ENCODE measurements at places on chromosomes 6 and 20.

- DNase-seq, result no peak
Observed at GRCh38 chr6:34028691-34029360, 117.1 kb downstream of the GRM4 start.

- DNase-seq, result no peak
Observed at GRCh38 chr6:38413102-38413800, 226.5 kb downstream of the BTBD9 start.

DNA sequence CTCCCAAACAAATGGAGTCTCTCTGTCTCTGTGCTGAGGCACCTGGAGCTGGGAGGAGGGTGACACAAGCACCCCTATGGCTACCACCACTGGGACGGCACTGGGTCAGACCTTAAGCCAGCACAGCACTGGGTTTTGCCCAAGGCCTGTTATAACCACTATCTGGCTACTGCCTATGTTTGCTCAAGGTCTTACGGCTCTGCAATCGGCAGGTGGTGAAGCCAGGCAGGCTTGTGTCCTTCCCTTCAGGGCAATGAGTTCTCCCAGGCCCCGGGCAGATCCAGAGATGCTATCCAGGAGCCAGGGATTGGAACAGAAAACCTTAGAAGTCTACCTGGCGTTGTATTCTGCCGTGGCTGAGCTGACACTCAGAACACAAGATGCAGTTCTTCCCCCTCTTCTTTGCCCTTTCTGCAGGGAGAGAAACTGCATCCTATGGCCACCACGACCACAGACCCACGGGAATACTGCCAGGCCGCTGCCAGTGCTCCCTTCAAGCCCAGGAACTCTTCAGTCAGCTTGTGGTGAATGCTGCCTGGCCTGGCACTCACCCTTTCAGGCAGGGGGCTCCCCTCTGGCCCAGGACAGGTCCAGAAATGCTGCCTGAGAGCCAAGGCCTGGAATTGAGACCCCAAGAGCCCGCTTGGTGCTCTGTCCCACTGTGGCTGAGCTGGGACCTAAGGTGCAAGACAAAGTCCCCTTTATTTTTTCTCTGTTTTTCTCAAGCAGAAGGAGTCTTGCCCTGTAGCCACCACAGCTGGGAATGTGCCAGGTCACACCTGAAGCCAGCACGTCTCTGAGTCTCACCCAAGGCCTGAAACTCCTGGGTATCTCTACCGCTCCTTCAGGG, 67.0 kb upstream of the FRMD1 start:
- DNase-seq, result no peak

DNA sequence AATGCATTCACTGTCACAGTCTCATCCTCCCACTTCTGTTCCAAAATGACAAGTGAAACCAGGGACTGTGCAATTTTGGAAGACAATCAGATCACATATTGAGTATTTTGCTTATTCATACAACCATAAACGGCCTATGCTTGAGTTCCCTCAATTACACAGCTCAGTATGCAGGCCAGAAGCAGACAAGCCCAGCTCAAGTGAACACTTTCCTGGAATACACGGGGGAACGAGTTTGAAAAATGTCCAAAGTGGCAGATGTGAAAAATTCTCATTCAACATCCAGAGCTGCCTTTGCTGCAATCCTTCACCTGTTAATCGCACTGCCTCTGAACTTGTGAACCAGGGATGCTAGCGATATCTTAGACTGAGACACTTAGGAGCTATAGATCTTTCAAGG, 190.2 kb downstream of the COL9A1 start:
- DNase-seq, result no peak

- no peak for DNase-seq
Observed at GRCh38 chr6:70142034-70142433, 160.8 kb downstream of the COL9A1 start.

DNA sequence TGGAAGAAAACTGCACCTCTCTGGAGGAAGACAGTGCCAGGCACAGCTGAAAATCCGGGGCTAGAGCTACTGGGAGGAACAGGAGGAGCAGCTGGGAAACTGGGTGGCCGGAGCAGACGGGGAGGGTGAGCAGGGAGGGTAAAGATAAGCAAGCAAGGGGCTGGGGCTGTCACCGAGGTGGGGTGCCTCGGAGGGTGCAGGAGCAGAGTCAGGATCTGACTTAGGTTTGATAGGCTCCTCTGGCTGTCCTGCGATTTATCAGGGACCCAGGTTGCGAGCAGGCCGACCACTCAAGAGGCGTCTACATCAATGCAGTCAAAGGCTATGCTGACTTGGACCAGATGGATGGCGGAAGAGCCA, 12.3 kb downstream of the TSHZ2 start:
- no peak for DNase-seq

- DNase-seq, result no peak
Observed at GRCh38 chr20:36105711-36106226, 48.8 kb upstream of the EPB41L1 start.

DNA sequence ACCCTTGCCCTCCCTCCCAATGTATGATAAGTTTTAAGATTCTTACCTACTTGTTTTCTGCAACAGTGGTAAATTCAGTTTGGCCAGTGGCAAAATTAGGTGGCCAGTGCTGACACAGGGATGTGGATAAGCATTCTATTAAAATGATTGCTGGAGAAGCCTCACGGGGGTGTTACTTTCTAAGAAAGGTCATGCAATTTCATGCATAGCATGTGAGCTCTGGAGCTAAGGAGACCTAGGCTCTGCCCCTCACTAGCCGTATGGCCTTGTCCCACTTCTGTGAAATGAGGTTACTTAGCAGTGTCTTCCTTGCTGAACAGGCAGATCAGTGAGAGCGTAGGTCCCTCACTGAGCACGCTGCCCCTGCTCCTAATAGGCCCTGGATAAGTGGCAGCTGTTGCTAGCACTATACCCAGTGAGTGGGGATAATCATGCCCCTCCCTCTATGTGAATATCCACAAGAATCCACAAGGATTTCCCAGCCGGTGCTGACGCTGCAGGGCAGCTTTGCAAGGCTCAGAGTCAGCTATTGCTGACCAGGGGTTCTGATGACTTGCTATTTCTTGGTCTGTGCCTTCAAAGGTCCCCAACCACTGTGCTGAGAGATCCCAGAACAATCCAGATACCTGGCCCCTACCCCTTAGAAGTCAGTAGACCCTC, 86.5 kb upstream of the MRPS10 start:
- DNase-seq, result no peak

GRCh38 chr20:2680046-2680445, 12.5 kb upstream of the EBF4 start:
- no peak for DNase-seq

DNA sequence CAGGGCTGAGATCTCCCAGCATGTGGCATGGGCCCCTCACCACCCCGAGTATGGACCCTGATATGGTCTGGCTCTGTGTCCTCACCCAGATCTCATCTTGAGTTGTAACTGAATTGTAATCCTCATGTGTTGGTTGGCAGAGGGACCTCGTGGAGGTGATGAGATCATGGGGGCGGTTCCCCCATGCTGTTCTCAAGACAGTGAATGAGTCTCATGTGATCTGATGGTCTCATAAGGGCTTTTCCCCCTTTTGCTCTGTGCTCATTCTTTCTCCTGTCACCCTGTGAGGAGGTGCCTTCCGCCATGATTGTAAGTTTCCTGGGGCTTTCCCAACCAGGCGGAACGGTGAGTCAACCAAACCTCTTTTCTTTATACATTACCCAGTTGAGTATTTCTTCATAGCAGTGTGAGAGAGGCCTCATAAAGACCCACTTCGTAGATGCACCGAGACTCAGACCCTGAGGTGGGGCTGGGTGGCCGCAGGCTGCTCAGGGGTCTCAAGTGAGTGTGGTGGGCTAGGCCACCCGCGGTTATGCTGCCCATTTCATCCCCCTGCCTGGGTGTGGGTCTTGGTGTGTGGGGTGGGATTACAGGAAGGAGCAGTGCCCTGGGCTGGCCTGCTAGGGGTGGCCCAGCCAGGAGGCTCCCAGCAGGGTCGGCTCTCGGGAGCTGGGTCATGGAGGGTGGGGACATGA, 26.2 kb upstream of the GATA5 start:
- DNase-seq, result no peak

DNA sequence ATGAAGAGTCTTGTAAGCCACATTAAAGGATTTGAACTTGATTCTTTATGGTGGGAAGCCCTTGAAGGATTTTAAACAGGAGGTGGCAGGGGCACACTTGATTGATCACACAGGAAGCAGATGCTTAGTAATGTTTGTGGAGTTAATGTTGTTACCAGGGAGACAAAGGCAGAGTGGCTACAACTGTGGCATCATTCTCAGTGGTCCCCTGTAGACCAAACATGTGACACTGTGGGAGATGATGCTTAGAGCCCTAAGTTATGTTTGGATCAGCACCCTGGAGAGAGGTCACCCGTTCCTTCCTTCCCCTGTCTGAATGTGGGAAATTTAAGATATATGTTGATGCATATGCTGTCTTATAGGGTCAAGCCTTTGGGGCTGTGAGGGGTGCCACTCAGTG, 53.2 kb downstream of the EIF2S2 start:
- DNase-seq, result no peak

- DNase-seq, result no peak
Observed at GRCh38 chr6:141956046-141956761, 176.5 kb upstream of the GJE1 start.

DNA sequence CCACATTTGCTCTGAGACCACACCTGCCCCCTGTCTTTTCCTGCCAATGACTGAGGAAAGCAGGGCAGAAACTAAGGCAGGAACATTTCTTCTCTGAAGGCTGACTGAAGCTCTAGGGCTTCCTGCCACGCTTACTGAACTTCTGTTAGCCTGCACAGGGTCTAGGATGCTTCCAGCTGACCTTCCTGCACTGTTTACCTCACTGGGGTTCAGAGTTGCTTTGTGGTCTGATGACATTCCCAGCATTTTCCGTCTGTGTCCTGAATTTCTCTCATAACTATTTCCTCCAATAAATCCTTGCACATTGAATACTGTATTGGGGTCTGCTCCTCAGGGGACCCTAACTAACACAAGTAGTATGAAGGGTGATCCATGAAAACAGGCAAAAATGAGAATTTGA, 29.5 kb upstream of the HLA-A start:
- DNase-seq, result no peak

GRCh38 chr20:46607849-46608497, 43.3 kb downstream of the SLC13A3 start:
- DNase-seq, result no peak

DNA sequence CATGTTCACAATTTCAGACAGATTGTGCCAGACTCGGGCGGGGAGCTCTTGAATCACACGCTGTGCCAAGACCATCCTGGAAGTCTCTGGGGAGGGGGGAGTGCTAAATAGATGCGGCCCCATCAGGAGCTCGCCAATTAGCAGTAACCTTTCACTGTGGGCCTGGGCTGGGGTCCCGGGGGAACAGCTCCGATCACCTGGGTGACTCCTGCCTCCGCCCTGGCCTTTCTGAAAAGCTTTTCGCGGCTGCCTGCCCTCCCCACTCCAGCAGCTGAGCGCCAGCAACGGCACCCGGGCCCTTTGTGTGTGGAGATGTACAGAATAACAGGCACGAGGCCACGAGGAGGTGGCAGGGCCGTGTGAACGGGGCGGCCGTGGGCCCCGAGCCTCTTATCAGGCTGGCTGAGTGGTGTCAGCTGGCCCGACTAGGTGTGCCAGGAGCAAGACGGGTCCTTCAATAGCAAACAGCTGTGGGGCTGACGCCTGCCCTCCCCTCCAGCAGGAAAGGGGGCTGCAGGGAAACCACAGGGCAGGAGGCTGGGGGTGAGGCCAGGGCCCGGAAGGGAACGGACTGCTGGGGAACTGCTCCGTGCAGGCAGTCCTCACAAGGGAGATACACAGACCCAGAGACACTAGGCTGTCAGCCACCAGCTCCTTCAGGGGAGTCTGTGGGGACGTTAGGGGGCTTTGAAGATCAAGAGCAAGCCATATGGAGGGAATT, 56.8 kb downstream of the NOL4L start:
- no peak for DNase-seq

DNA sequence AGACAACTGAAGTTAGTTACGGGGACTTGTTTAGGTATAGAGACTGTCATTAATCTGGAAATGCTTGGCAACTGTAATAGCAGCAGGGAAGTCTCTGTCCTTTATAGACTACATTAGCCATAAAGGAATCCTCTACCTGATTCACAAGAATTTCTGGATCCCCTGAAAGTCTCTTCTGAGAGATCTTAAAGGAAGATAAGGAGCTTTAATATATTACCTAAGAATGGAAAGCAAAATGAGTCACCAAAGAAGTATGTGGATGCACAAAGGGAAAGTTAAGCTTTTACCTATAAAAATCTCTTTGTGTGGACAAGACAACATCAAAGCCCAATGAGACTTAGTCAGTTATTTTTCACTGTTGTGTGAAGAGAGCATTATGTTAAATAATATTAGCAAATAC, 92.2 kb upstream of the RSPO3 start:
- DNase-seq, result no peak

GRCh38 chr6:3545156-3545555, 88.3 kb upstream of the SLC22A23 start:
- no peak for DNase-seq

DNA sequence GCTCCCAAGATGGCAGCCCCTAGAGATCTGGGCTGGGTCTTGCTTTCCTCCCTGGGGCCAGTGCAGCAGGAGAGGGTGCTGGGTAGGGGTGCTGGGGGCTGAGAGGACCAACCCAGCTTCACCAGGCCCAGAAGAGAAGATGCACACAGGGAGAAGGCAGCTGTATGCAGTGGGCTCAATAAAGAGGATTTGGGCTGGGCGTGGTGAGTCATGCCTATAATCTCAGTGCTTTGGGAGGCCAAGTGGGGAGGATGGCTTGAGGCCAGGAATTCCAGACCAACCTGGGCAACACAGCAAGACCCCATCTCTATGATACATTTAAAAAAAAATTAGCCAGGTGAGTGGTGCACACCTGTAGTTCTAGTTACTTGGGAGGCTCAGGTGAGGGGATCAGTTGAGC, 25.7 kb upstream of the EMILIN3 start:
- DNase-seq, result no peak

DNA sequence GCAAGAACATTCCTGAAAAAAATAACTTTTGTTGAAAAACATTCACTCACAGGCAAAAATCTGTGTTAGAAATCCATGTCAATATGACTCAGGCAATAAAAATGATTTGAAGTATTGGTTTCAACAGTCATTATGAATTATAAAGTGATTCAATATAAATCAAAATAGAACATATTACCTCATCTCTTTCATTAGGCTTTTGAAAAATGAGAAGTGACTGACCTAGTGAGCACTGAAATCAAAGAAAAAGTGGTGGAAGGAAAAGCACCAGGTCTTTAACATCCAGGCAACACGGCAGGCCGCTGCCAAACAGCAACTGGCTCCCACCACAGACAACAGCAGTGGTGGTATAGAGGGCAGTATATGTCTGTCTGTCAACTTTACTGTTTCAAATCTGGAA, 68.9 kb downstream of the MAN1A1 start:
- no peak for DNase-seq

- DNase-seq, result no peak
Observed at GRCh38 chr6:151108548-151108947, 131.2 kb upstream of the AKAP12 start.

DNA sequence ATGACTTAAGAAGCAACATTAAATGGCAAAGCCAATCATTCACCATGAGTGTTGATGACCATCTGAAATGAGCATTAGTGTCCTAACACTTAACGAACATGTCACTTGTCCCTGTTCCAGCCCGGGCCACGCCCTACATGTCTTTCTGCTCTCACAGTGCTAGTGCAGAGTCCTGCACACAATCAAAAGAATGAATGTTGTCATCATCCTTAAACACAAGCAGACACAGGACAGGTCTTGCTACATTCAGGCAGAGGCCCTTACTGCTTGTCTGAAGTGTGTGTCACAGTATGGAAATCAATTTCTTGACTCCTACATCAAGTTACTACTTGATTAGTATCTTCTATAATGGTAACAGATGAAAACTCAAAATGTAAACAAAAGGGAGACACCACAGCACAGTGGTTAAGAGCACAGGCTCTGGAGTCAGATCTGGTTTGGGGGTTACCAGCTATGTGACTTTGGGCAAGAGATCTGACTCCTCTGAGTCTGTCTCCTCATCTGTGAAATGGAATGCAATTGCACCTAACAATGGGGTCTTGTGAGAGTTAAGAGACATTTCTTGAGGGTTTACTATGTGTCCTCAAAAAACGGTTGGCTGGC, 17.4 kb downstream of the UBE2V1 start:
- DNase-seq, result no peak
